NCI-H748 treated with DMSO at 0.1 percent for 48 hours (cell line): ENCODE measurements at places on chromosomes 12 and 14.
A peak's percentile ranks its signal among the peaks of the same experiment; 100 is the strongest.

GRCh38 chr14:59313658-59314608 lies 125.5 kb downstream of the DAAM1 start:
- DNase-seq: no peak

DNA sequence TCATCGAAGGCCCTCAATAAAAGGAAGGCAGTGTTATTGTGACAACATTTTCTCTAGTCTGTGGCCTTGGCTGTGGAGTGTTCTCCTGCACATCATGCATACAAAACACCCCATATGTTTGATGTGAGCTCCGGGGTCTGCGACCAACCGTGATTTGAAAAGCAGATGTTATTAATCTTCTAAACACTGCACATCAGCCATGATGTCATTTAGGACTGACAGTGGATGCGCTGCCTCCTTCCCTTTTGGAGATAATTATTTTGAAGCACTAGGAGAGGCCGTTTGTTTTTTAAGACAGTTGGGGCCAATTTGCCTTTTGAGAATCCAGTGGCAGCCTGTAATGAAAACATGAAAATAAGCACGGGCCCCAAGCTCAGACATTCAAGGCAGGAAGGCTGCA lies 1041.6 kb downstream of the BCL11B start:
- DNase-seq: no peak

DNA sequence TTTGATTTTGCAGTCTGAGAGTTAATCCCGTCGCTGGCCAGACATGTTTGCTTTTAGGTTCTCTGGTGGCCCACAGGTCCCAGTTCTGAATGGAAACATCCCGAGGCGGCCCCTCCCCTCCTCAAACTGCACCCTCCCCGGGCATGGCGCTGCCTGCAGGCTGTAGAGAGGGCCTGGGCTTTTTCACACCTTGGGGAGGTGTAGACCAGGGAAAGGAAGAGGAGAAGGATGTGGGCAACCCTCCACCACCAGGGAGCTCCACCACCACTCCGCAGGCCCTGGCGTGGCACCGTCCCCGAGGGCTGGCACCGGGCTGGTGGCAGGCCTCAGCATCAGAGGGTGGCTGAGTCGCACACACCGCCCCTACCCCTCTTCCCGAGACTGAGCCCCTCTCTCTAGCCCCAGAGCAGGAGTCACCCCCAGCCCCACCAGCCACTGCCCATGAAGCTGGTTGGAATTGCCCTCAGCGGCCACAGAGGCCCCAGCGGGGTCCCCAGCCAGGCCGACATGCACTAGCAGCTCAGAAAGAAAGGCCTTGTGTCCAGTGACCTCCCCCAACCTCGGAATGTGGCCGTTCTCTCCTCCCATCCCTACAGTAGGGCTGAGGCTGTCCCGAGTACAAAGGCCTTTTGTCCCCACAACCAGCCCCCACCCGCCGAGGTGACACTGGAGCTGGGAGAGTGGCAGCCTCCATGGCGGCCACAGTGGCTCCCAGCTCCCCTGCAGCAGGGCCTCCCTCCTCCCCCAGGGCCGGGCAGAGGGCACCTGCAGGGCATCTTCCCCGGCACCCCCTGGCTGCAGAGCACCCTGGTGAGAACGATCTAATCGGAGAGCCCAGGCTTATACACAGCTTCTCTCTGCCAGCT lies 23.5 kb upstream of the INF2 start:
- no peak for DNase-seq

DNA sequence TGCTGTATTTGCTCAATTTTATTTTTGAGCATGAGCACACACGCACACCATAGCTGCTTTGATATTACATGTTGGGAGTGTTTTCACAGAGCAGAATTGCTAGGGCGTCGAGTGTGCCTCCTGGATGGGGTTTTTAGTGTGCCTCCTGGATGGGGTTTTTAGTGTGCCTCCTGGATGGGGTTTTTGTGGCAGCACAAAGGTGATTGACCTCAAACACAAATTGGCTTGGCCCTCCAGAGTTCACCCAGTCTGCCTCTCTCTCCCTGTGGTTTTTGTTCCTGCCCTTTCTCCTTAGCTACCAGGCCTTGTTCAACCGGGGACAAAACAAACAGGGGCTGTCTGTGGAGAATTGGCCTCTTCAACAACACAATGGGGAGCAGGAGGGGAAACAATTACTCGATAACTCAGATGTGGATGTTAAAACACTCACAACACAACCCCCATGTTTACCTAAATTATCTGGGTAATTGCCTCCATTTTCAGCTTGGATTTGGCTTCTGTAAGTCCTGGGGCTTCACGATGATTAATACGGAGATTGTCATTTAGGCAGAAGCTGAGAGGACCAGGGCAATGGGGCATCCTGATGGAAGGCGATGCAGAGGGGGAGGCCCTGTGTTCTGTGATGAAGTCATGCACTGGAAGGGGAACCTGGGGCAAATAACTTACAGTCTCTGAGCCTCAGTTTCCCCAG lies 26.9 kb downstream of the TBX3 start:
- DNase-seq: peak; percentile 97

GRCh38 chr14:38221077-38221476 lies 13.4 kb downstream of the SSTR1 start:
- no peak for DNase-seq

GRCh38 chr12:50699940-50700339 lies 64.0 kb upstream of the ATF1 start:
- DNase-seq: peak; percentile 47

DNA sequence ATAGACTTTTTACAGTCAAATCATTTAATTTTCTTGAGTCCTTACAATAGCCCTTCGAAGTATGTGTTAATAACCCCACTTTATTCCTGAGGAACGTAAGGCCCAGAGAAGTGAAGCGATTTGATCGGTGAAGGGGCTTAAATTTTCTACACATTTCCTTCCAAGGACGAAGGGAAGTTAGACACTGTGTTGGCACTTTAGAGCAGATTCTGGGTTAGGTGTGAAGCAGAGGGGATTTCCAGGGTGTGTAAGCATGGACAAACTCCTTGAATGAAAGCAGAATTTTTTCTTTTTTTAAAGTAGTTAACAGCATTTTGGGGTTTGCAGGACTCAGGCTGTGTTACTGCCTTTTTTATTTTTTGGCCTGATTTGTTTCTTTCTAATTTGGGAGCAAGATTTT lies 38.9 kb downstream of the PRORP start:
- DNase-seq: no peak

DNA sequence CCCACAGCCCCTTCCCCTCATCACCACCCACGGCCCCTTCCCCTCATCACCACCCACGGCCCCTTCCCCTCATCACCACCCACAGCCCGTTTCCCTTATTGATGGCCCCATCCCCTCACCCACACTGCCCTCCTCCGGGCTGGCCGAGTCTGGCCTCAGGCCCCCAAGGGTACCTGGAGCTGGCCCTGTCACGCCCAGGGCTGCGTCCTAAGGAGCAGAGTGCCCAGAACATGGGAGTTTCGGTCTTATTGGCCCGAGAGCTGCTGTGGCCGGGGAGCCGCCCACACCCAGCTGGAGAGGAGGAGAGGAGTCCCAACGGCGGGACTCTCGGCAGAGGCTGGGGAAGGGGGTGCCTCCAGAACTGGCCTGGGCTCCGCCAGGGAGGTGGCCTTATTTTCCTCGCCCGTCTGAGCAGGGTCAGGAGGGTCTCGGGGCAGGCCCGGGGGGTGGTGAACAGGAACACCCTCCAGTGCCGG lies 182.3 kb downstream of the KIF26A start:
- DNase-seq: no peak

- DNase-seq: no peak
Observed at GRCh38 chr14:101017209-101017608, 113.7 kb upstream of the RTL1 start.

GRCh38 chr12:107396991-107397390 lies 288.6 kb upstream of the PWP1 start:
- no peak for DNase-seq

GRCh38 chr14:53796734-53797133 lies 159.9 kb downstream of the BMP4 start:
- no peak for DNase-seq

DNA sequence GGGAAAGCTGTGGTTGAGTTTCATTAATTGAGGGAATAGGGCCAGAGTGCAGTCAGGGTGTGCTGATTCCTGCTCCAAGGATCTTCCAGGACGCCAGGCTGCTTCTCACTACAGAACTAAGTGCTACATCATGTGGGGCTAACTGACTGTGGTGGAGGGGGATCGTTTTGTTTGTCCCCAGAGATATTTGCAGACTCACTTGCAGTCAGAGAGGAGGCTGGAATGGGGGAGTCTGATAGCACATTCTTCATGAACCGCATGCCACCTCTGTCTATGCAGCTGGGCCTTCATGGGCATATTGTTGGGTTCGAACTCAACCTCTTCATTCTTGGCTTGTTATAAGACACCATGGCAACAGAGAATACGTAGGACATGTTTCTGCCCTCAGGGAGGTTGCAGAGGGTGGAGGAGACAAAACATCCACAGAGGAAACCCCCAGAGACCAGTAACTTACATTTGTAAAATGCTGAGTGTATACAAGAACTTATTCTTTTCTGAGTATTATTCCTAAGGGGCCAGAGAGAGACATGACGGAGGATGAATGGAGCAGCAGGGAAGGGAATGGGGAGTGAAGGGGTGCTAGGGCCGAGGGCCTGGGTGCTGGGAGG lies 13.0 kb downstream of the KRT7 start:
- DNase-seq: no peak

- no peak for DNase-seq
Observed at GRCh38 chr12:124328636-124329035, 33.7 kb downstream of the RFLNA start.

DNA sequence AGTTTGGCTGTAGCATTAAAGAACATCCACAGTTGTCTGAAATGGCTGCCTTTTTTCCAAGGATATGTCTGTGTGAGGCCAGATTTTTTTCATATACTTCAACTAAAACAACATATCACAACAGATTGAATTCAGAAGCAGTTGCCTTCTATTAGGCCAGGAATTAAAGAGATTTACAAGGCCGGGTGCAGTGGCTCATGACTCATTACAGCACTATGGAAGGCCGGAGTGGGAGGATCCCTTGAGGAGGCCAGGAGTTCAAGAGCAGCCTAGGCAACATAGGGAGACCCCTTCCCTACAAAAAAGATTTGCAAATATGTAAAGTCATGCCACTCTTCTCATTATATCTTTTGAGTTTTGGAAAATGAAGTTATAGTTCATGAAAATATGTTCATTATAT lies 108.6 kb downstream of the KTN1 start:
- DNase-seq: no peak

GRCh38 chr12:116358893-116359761 lies 81.6 kb upstream of the MED13L start:
- DNase-seq: peak; percentile 29

GRCh38 chr14:96638041-96638855 lies 136.1 kb downstream of the PAPOLA start:
- no peak for DNase-seq

DNA sequence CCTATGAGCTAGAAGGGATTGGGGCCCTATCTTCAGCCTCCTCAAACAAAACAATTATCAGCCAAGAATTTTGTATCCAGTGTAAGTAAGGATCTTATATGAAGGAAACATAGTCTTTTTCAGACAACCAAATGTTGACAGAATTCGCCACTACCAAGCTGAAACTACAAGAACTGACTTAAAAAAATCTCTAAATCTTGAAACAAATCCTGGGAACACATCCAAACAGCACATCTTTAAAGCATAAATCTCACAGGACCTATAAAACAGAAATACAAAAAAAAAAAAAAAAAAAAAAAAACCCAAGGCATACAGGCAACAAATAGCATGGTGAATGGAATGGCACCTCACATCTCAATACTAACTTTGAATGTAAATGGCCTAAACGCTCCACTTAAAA lies 41.3 kb upstream of the LMNTD1 start:
- no peak for DNase-seq

- no peak for DNase-seq
Observed at GRCh38 chr14:102586420-102587104, 5.9 kb upstream of the RCOR1 start.

DNA sequence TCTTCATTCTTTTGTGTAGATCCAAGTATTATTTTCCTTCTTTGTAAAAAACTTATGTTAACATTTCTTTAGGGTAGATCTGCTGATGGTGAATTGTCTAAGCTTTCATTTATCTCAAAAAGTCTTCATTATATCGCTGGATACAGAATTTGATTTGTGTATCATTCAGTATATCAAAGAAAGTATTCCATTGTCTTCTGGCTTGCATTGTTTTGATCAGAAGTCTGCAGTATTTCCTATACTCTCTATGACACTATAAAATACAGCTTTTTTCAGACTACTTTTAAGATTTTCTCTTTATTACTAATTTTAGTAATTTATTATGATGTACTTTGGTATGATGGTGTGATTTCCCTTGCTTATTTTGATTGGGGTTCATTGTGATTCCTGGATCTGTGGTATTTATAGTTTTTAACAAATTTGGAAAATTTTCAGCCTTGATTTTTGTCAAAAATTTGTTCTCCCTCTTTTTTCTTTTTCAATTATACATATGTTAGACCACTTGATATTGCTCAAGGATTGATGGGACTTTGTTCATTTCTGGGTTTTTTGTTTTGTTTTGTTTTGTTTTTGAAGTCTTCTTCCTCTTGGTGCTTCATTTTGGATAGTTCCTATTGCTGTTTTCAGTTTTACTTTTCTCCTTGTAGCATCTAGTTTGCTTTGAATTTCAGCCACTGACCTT lies 176.5 kb downstream of the ZFP36L1 start:
- DNase-seq: no peak

- DNase-seq: no peak
Observed at GRCh38 chr12:121579190-121579791, 1.5 kb downstream of the KDM2B start.

GRCh38 chr12:62258941-62259630 lies 1.1 kb upstream of the USP15 start:
- DNase-seq: peak; percentile 72

GRCh38 chr12:39490500-39491282 lies 47.8 kb upstream of the KIF21A start:
- DNase-seq: no peak

DNA sequence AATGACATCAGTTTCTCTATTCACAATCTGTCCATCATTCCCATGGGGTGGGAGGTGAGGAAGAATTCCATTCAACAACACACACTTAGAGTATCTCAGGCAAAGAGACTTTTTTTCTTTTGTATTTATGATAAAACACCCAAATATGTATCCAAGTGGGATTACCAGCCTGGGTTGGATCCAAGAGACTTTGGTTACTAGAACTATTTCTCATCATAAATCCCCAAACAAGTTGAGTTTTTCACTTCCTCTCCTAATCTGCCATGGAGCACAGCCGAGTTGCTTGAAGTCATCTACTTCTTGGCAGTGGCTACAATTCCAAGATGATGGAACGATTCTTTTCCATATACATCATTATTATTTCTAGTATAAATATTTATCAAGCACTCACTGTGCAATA lies 209.2 kb upstream of the HMGA2 start:
- DNase-seq: no peak

DNA sequence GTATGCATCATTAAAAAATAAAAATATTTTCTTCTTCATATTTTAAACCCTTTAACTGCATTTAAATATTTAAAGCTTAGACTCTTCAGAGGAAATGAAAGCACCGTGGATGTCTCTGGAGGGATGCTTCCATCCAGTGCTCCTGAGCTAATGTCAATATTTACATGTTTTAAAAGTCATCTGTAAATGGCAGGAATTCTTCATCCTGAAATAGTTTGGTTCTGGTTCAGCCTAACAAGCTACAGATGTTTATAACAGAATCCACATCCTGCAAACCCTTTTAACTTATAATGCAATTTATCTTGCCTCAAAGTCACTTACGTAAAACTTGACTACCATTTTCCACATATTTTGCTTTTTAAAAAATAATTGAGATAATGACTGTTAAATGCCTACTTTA lies 1207.3 kb downstream of the SLC16A7 start:
- DNase-seq: no peak
